ENCODE measurements at places on chromosomes 1 and 21. TPM values are rescaled to one million over a fixed set of nuclear protein-coding genes. Genes with fewer than 3 reads are reported as not detected.

DNA sequence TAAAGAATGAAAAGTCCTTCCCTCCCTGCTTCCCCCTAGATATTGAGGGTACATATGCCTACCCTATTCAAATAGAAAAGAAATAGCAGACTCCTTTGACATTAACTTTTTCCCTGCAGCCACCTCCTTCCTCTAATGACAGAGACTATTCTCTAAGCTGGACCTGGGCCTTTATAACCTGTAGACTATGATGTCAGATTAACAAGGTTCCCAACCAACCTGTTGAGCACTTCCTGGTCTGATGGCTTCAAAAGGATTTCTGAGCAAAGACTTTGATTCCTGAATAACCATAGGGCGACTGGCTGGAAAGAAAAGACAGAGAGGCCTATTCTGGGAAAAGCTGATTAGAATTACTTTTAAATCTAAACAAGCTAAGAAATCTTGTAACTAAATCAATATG, 18.4 kb upstream of the C1orf216 start:
- DNase-seq, result no peak

GRCh38 chr1:208526613-208527125, 282.5 kb upstream of the PLXNA2 start:
- DNase-seq, result no peak

DNA sequence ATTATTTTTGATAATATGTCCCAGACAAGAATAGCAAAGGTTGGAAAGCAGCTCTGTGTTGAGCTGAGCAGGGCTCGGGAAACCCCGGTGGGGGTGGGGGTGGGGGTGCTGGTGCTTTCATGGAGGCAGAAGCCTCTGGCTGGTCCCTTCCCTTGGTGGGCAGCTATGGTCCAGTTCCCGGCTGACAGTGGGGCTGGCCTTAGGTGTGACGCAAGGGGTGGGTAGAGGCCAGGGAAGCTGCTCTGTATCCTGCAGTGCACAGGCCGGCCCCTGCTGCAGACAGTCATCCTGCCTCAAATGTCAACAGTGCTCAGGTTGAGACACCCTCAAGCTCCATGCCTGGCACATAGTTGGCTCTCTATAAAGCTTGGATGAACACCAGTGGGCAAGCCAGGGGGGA, 8.9 kb downstream of the ACTL8 start:
- DNase-seq, result no peak

DNA sequence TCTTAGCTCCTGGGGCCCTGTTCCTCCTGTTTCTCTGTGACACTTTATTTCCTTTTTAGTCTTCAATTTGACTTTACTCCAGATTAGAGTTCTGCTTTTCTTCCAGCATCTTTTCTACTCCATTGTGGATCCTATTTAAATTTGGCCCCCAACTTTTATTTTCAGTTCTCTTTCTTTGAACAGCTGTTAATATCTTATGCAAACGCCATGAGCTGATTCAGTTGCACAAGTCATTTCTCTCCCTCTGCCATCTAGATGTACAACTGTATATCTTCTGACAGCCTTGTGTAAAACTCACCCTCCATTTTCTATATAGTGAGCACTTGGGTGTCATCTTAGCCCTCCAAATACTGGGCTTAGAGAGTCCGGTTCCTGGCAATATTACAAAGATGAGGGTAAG, 42.2 kb downstream of the SPATA17 start:
- no peak for DNase-seq

DNA sequence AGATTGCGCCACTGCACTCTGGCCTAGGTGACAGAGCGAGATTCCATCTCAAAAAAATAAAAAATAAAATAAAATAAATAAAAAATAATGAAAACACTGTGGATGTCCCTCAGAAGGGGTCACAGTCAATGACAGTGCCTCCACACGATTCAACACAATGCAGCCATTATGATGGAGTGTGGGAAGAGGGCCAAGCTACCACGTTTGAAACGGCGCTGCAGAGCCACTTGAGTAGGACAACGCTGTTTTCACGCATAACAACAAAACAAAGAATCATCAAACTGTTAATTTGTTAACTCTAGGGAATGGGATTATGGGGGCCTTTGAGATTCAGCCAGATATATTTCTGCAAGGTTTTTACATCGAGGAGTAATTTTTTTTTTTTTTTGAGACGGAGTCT, 36.5 kb downstream of the NKAIN1 start:
- DNase-seq, result no peak

- DNase-seq, result no peak
Observed at GRCh38 chr1:234763910-234764309, 153.9 kb upstream of the IRF2BP2 start.

GRCh38 chr1:238672262-238672661, 714.1 kb upstream of the CHRM3 start:
- DNase-seq, result no peak

DNA sequence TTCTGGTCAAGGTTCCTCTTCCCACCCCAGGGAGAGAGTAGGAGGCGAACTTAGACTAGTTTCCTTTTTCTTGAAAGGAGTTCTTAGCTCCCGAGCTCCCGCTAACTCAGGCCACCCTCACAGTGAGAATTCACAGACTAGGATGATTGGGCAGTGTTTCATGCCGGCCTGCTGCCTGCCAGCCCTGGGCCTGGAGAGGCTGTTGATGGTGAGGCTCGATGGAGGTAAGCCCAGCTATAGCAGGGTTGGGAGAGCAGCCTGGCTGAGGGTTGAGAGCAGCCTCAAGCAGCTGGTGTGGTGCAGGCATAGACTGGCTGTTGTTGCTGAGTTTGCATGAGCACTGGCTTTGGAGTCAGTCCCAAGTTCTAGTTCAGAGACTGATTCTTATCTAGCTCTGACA, 274.4 kb downstream of the MATN1 start:
- no peak for DNase-seq

DNA sequence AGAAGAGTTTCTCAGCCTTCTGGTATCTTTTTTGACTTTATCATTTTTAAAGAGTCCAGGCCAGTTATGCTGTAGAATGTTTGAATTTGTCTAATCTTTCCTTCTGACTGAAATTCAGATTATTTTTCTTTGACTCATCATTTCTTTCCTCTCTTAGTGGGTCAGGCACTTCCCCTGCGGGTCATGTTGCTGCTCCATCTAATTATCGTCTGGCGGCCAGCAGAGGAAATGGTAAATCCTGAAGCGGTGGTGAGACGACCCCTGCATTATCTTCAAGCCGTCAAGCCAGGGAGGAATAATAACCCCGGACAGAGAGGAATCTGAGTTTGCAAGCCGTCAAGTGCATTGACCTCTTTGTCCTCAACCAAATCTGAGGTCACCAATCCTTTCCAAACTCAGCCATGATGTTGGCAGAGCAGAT, 102.1 kb downstream of the ADSS2 start:
- DNase-seq, result no peak

DNA sequence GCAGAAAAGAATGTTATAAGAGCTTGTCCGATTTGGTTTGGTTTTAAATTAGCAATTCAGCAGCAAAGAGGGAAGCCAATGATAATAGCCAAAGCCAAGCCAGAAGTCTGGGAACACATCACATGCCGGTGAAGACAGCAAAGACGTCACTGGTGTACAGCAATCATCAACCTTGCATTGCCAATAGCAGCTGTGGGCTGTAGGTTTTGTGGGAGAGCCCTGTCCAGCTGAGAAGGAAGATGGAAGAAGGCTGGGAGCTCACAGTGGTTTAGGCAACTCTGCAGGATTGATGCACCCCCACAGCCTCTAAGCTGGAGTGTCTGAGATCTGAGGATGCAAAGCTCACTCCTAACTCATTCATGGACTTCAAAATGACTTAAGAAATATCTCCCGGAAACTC, 338.7 kb downstream of the SIPA1L2 start:
- no peak for DNase-seq

GRCh38 chr1:119358636-119359035, 9.9 kb upstream of the HAO2 start:
- no peak for DNase-seq

- DNase-seq, result no peak
Observed at GRCh38 chr1:21021311-21021710, 155.4 kb downstream of the EIF4G3 start.

- no peak for DNase-seq
Observed at GRCh38 chr1:78385744-78386462, 104.9 kb upstream of the PTGFR start.

DNA sequence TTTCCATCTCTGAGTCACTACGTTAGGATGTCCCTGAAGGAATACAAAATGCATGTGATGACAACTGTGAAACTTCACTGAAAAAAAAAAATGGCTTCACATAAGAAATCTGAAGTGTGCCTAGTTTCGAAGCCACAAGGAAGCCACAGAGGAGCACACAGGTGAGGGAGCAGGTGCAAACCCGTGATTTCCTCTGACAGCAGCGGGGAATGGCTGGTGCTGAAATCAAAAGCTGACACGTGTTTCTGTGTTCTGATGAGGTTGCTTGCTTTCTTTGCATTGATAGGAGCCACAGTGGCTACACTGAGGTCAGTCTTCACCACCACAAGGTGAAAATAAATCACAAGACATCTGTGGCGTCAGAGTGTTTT, 105.7 kb upstream of the TLR5 start:
- no peak for DNase-seq

DNA sequence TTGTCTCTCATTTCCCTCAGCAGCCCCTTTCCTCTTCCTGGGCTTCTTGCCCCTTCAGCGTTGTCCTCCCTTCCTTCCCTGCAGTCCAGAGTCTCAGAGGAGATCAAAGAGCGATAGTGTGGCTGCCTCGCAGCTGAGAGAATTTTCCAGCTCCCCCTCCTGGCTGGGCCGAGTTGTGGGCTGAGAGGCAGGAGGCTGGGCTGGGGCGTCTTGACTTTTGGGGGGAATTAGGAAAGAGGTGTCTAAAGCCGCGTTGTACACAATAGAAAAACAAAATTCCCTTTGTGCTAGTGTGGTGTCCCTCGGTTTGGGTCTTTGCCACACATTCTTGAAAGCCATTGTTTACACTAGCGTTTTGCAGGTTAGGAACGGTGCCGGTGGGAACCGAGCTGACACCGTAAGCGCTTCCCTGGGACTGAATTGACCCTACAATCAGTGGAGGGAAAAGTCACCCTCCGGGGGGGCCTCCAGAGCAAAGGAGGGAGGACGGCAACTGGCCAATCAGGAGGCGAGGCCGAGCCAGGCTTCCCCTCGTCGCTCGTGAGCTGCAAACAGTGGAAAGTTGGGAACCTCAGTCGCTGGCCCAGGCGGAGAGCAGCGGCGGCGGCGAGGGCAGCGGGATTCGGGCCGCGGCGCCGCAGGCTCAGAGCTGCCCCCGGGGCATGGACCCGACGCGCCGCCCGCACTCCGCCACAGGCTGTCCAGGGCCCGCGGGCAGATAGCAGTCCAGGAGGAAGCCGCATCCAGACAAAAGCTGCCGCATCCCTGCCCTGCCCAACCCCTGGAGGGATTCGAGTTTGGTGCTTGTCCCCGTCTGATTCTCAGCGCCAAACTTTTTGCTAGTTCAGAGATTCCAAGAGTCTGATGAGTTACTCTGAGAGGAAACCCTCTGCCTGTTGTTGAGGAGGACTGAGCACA, at the start of gene HMCN1:
Gene HMCN1 (plus strand): TSS at position 574 of the 918 bp plus-strand sequence. CDS start 389 bp downstream, outside the sequence.
- DNase-seq, result no peak

DNA sequence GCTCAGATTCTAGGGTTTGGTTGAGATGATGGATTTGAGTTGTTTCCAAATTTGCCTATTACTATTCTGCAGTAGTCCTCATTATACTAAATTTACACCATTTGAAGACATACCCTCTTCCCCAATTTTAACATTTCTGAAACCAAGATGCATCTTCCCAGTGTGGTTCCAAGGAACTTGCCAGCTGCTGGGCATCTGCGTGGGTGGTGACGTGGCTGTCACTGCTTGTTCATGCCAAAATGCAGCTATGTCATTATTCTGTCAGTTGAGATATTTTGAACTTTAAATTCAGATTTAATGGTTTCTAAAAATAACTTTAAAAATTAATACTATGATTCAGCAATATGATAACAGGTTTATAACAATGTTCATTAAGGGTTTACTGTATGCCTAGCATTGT, 1.2 kb downstream of the ZFP69 start:
- no peak for DNase-seq

- DNase-seq, result no peak
Observed at GRCh38 chr1:189678779-189679178, 798.9 kb downstream of the BRINP3 start.

DNA sequence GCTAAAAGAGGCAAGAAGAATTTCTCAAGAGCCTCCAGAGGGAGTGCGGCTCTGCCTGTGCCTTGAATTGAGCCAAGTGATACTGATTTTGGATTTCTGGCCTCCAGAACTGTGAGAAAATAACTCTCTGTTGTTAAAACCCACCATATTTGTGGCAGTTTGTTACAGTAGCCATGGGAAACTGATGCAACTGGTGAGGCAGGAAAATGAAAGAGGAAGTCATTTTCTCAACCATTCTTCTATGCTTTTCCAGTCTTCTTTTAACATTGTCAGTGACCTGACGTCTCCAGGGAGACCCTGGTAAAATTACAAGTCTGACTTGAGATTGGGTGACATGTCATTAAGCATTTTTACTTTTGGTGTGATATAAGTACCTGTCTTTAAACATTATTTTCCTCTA, 5.8 kb downstream of the OR6P1 start:
- DNase-seq, result no peak

DNA sequence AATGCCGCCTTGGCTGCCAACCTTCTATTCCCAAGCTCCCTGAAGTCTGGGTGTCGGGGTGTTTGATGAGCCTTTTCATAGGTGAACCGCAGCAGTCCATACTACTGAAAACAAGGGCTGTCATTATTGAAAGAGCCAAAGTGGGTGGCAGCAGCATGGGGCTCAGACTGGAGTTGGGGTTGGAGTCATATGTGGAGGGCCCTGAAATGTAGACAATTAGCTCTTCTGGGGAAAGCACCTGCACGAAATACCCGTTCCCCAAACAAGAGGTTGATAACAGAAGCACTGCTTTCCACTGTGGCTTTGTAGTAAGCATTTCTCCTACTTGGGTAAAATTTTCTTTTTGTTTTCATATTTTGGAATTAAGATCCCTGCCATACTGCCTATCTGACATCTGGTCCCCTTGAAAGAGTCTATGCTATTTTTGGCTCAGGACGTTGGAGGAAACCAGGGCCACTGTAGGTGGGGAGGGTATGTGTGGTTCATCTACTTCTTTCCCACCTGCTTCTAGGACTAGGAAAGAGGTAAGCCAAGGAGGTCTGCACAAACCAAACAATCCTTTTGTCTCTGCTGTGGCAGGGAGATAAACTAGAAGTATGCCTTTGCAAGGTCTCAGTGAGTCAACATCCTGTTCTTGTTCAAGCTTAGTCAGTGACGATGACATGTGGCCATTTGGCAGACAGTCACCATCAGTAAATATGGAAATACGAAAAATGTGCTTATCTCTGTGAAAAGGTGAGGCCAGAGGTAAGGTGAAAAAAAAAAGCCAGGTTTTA, 197.0 kb upstream of the UBE2U start:
- DNase-seq, result no peak

The HSF2BP gene
- total RNA-seq, result 0.97 TPM

The S100A3 gene
- not detected for total RNA-seq

The HPCAL4 gene
- total RNA-seq, result 0.39 TPM

The TMEM82 gene
- total RNA-seq, result not detected

The LAMTOR2 gene
- 71.0 TPM for total RNA-seq

The KCNH1 gene
- total RNA-seq, result not detected

The ARHGEF11 gene
- 2.2 TPM for total RNA-seq

The HAO2 gene
- not detected for total RNA-seq

Data from activated T-helper 2 cell treated with anti-CD3 and anti-CD28 coated beads, Interferon-gamma antibody, Interleukin-2, Interleukin-4, amounts not matched to agents 10 μg/mL and 5 μg/mL and 100 μg/mL, durations not matched to agents 14 hours and 24 hours and 36 hours (primary cell).